AG04450 (cell line): ENCODE measurements at places on chromosomes 6 and 20.

DNA sequence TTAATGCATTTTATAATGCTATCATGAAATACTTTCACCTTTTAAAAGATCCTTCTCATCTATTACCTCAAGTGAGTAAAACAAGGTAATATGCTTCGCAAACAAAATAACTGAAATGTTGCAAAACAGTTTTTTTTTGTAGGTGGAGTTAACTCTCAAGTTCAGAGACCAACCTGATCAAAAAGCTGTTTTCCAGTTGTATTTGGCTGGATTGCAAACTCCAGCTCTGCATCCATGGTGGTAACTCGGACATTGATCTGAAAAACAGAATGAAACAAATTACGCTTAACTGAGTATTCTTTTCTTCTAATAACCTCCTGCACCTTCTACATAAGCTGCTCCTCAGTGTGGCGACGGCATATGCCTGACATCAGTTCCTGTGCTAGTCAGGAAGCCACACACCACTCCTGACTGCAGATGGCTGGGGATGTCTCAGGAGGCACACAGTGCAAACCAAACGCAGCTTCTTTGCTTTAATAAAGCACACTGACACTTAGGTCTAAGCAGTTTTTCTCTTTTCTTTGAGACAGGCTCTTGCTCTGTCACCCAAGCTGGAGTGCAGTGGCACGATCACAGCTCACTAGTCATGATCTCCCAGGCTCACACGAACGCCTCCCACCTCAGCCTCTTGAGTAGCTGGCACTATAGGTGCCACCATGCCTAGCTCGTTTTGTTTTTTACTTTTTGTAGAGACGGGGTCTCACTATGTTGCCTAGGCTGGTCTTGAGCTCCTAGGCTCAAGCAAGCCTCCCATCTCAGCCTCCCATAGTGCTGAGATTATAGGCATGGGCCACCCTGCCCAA lies 29.9 kb downstream of the EZR start:
- no peak for DNase-seq

- DNase-seq, result no peak
Observed at GRCh38 chr20:8811801-8812594, 256.9 kb upstream of the PLCB4 start.

- no peak for DNase-seq
Observed at GRCh38 chr6:160122744-160123143, 1.1 kb downstream of the SLC22A1 start.

DNA sequence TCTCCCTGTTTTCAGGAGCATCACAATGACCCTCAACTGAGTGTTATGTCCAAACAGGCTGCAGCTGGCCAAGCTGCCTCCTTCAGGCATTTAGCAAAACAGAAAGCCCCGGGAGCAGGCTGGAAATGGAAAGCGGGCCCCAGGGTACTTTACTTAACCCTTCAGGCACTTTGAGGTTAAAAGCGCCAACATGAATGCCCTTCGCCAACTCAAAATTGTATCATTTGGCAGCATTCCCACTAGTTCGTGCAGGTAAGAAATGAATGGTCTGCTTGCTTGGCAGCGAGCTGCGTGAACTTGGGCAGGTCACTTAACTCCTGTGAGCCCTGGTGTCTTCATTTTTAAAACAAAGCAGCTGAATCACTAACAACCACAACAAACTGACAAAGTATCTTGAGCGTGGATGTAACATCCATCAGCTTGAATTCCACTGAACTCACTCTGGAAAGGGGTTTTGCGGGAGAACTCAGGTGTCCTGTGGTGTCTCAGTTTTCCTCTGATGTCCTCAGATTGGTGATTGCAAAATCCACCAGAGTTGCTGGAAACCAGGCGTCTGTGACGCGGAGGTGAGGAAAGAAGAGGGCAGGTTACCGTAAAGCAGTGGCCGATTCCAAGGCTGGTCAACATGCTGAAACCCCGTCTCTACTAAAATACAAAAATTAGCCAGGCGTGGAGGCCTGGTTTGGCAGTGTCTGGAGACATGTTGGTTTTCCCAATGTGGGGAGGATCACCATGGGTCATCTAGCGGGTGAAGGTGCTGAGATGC lies 118.8 kb upstream of the ZNF217 start:
- no peak for DNase-seq

- no peak for DNase-seq
Observed at GRCh38 chr20:43545837-43546578, 12.8 kb upstream of the SGK2 start.

- no peak for DNase-seq
Observed at GRCh38 chr6:5175635-5176034, 85.1 kb downstream of the LYRM4 start.

GRCh38 chr6:110597761-110598160 lies 121.3 kb upstream of the SLC22A16 start:
- no peak for DNase-seq

GRCh38 chr6:157514659-157515496 lies 133.9 kb downstream of the ZDHHC14 start:
- DNase-seq, result no peak

DNA sequence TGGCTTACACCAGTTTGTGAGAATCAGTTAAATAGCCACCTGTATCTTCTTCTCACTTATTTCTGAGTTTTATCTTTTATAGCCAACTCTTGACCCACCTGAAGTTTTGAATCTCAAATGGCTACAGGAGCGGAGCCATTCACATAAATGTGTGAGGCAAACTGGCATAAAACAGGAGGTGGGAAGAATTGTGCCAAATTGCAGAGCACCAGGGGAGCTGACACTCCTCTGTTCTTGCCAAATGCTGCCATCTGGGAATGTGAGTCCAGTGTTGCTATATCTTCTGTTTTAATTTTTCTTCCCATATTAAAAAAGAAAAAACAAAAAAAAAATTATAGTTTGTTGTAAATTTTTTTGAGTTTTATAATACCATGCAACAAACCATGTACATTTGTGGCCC lies 17.0 kb upstream of the RNF146 start:
- DNase-seq, result no peak

DNA sequence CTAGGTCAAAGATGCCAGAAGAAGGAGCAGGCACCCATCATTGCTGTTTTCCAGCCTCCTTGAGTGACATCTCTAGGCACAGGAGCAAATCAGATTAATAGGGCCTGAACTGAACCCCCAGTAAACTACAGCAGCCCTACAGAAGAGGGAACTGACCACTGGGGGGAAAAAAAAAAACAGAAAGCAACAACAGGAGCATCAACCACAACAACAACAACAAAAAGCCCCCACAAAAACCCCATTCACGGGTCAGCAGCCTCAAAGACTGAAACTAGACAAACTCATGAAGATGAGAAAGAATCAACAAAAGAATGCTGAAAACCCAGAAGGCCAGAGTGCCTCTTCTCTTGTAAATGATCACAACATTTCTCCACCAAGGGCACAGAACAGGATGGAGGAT lies 537.4 kb upstream of the BTBD3 start:
- no peak for DNase-seq
